ENCODE measurements at places on chromosomes 3 and 15.
A peak's percentile ranks its signal among the peaks of the same experiment; 100 is the strongest.

- DNase-seq = no peak
Observed at GRCh38 chr3:69248436-69248835, 126.0 kb upstream of the LMOD3 start.

- peak; percentile 45 for DNase-seq
Observed at GRCh38 chr3:141105828-141106628, 54.9 kb downstream of the SPSB4 start.

GRCh38 chr15:62324382-62324781 is 159.3 kb upstream of the C2CD4B start:
- DNase-seq = no peak

DNA sequence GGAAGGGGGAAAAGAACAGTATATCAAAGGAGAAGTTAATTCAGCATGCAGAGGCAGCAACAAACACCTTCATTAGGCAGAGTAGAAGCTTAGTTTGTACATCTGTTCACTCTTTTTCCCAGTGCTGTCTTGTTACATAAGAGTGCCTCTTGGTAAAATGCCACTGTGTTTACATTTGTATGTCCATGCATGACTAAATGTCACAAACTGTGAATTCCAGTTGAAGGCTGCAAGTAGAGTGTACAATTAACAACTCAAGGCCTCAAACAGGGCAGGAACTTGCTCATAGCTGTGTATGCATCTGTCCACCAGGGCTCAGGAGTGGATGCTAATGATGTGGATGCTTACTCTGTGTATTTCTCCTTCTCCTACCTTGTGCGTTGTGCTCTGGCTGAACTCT is 214.2 kb upstream of the TPM1 start:
- DNase-seq = no peak

GRCh38 chr3:25532431-25533162 is 104.5 kb downstream of the RARB start:
- peak; percentile 47 for DNase-seq
